ENCODE measurements at places on chromosomes 12 and 14.
A peak's percentile ranks its signal among the peaks of the same experiment; 100 is the strongest.

GRCh38 chr12:51755251-51755650, 93.3 kb downstream of the FIGNL2 start:
- no peak for DNase-seq

- no peak for DNase-seq
Observed at GRCh38 chr12:108630481-108631207, 3.0 kb downstream of the SELPLG start.

- no peak for DNase-seq
Observed at GRCh38 chr14:38124506-38124905, 83.2 kb upstream of the SSTR1 start.

DNA sequence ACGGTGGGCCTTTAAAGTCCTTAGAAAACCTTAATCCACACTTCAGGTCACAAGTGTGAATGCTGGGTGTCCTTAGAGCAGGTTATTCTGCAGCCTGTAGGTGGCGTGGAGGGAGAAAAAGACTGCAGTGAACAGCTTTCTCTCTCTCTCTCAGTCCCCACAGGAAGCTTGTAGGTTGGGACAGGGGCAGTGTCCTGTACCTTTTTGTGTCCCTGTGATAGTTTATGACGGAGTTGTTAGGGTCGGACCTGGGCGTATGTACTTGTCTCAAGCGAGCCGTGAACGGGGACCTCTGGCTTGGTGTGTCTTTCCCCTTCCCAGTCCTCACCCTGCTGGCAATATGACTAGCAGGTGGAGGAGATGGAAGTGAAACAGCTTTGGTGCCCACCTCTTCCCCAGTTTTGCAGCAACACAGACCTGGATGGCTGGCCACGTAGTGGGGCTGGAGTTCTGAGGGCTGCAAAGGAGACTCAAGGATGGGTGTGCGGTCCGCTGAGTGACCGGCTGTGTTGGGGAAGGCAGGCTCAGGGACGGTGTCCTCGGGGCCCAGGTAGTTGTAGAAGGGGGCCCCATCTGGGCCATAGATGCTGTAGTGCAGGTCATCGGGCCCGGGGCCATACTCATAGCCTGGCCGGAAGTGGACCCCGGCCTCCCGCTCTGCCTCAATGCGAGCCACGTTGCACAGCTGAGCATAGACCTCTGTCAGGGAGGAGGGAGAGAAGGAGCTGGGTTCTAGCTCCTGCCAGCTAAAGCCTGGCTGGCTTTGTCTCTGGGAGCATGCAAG, 8.9 kb downstream of the ISCA2 start:
- peak; percentile 83 for DNase-seq

DNA sequence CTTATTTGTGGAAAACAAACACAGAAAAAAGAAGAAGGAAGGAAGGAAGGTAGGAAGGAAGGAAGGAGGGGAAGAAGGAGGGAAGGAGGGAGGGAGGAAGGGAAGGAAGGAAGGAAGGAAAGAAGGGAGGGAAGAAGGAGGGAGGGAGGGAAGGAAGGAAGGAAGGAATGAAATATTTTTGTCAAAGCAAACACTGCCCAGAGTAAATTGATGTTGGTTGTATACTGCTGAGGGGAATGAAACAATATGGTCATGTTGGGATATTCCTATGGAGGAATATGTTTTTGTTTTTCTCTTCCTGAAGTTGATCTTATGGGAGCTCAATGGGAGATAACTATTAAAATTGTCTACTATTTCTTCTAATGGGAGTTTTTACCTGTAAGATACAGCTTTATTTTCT, 717.5 kb upstream of the LRFN5 start:
- DNase-seq, result no peak

DNA sequence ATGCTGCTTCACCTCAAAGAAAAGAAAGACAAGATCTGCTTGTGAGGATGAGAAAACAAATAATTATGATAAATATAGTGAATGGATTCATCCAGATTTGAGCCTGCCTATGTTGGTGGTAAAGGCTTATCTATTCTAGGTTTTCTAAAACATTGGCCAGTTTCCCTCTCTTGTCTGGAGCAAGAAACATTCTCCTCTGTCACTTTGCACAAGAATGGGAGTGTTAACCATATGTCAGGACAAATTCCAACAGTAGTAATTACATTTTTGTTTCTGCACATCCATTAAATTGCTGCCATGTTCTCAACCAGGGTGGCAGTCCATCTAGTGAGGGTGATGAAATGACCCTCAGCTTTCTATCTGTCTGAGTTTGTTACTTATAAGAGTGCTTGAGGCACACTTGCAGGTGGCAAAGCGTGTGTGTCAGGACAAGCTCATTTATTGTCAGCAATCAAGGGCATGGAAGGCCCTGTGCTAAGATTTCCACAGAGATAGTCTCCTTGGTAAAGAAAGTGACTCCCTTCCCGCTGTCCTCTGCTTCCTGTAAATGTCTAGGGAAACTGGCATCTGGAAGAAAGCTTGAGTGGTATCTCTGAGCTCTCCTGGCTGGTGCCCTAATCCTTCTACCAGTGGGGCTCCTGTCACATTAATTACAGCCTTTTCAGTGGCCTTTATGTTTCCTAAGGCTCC, 502.1 kb upstream of the FLRT2 start:
- DNase-seq, result no peak

GRCh38 chr14:91283666-91284065, 39.2 kb upstream of the GPR68 start:
- DNase-seq, result no peak

GRCh38 chr14:99800781-99801180, 7.6 kb downstream of the EML1 start:
- no peak for DNase-seq

DNA sequence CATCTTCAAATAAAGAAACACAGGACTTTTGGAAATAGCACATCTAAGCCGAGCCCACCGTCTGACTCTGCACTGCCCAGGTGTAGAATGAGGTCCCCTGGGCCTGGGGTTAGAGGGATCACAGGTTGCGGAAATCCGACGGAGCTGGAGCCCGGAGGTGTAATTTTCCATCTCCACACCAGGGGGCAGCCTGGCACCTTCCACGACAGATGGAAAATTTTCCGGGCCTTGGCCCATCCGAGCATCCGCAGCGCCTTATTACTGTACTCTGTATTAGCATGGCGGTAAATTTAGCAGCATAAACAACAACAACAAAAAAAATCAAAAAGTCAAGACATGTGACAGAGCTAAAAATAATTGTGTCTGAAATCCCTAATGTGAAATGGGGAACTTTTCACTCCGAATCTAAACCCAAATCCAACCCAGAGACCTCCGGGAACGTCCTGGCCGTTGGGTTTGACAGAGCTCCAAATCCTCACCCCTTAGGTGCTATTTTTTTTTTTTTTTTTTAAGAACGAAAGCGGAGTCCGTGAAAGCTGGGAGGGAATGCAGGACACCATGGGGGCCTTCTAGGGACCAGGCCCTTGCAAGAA, 93.9 kb downstream of the KSR2 start:
- DNase-seq, result no peak

- DNase-seq, result peak; percentile 88
Observed at GRCh38 chr12:114975640-114976310, 291.8 kb upstream of the TBX3 start.

DNA sequence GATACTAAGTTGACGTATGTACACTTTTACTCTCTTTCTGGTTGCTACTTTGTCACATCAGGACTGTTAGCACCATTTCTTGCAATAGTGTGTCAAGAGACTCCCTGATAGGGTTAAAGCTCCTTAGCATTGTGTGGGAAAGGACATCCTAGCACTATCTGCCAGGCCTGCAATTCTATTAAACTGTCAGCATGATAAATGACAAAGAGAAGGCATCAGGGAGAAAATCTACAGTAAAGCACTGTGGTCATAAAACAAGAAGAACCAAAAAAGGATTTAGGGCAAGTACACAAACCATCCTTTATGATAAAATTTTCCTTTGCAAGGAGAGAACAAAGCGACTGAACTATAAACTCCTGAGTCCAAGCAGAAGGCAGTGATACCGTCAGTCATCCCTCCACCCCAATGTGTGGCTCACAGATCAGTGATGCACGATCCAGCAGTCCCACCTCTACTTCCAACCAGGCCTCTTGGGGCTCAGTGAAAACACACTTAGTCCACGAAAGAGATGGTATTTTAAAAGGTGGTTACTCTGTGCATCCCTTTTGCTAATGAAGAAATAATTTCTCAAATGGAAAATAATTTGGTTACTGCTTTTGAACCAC, 31.4 kb upstream of the SLC35F4 start:
- DNase-seq, result no peak

- DNase-seq, result no peak
Observed at GRCh38 chr12:80846952-80847351, 90.8 kb downstream of the LIN7A start.

- DNase-seq, result no peak
Observed at GRCh38 chr14:51533872-51534553, 117.7 kb upstream of the FRMD6 start.

- DNase-seq, result no peak
Observed at GRCh38 chr12:6914947-6915788, 788 bp downstream of the ENO2 start.

- DNase-seq, result no peak
Observed at GRCh38 chr12:105968025-105968424, 170.7 kb downstream of the NUAK1 start.

GRCh38 chr14:77084985-77085384, 13.1 kb upstream of the CIPC start:
- DNase-seq, result no peak

DNA sequence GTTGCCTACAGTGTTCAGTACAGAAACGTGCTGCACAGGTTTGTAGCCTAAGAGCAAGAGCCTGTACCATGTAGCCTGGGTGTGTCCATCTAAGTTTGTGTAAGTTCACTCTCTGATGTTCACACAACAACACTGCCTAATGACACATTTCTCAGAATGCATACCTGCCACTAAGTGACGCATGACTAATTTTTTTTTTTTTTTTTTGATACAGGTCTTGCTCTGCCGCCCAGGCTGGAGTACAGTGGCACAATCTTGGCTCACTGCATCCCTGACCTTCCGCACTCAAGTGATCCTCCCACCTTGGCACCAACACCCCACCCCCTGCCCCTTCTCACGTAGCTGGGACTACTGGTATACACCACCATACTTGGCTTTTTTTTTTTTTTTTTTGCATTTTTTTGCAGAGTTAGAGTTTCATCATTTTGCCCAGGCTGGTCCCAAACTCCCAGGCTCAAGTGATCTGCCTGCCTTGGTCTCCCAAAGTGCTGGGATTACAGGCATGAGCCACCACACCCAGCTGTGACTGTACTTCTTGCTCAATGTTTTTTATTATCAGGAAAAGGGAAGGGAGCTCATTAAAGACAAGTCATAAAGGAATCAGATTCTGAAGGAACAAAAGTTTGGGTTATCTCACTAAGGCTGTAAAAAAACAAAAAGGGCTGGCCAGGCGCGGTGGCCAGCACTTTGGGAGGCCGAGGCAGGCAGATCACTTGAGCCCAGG, 10.0 kb upstream of the CDC42BPB start:
- DNase-seq, result peak; percentile 87

GRCh38 chr12:99450036-99450630, 197.4 kb upstream of the GARIN6 start:
- DNase-seq, result no peak

- no peak for DNase-seq
Observed at GRCh38 chr12:115569345-115570068, 708.0 kb downstream of the MED13L start.

DNA sequence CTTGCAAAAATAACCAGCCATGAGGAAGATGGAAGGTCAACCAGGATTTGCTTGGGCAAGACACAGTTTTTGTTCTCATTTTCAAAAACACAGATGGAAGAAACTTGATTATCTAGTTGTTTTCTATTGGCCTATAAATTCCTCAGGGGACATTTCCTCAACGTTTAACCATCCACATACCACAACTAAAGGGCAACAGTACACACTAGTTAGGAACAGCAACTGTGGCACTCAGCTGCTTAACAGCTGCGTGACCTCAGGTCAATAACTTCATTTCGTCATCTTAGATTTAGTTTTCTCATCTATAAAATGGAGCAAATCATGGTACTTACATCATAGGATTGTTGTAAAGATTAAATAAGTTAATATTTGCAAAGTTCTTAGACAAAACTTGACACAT, 18.7 kb downstream of the SSTR1 start:
- DNase-seq, result no peak

DNA sequence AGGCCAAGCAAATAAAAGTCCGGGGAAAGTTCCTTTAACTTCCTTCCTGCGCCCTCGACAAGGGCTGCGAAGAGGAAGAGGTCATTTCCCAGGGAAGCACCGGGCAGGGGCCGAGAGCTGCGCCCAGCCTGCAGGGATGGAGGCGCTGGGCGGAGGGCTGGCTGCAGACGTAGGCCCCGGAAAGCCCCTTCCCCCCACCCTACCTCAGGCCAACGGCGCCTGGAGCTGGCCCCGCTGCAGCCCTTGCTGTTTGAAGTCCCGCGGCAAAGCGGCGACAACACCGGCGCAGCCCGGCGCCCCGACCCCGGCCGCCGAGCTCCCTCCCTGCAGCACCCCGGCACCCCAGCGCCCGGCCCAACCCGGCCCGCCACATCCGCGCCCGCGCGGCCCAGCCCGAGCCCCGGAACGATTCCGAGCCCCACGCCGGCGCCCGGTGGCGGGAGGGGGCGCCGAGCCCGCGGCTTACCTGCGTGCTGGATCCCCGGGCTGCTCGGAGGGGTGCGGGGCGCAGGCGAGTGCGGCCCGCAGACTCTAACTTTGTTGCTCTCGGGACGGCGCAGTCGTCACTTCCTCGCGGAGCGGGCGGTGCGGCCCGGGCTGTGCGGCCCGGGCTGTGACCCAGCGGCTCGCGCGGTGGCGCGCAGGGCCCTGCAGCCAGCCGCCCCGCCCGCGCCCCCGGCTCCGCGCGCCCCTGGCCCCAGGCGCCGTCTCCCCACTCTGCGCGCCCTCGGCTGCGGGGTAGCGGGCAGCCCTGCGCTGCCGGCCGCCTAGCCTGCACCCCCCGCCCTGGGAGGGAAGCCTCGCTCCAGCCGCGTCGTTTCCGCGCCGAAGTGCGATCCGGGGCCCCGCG, 64.8 kb upstream of the PTGR2 start:
- no peak for DNase-seq

DNA sequence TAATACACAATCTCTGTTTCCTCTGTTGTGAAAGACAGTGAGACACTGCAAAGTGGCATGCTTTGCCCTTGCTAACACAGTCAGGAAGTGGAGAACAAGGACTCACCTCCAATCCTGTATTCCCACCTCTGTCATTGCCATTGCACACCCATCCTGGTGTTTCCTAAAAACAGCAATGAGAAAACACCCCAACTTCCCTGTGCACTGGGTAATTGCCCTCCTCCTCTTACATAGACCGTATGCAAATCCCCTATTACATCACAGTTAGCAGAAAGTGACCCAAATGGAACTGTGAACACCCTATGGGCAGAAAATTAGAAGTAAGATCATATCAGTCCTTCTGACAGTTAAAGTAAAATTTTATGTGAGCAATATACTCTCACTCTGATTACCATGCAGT, 355.5 kb downstream of the BCL11B start:
- no peak for DNase-seq

GRCh38 chr12:68587448-68587873, 23.2 kb upstream of the RAP1B start:
- DNase-seq, result no peak
